Thyroid gland (tissue), 4 donors: ENCODE measurements at places on chromosomes 2 and 18. TPM values are rescaled to one million over a fixed set of nuclear protein-coding genes. Genes with fewer than 3 reads are reported as not detected.
A peak's percentile ranks its signal among the peaks of the same experiment; 100 is the strongest.

CCDC142 gene
- 31.4 TPM for total RNA-seq

- DNase-seq, result peak; percentile 47
- peak overlapping the region; percentile 78 for H3K27ac ChIP-seq
- no peaks in the 10 kb centered on the region for H3K36me3 ChIP-seq
Observed at GRCh38 chr18:77054606-77055428, 77.8 kb downstream of the MBP start.

KCNS3 gene
- total RNA-seq, result 7.4 TPM

- no peak overlapping the region for H3K4me3 ChIP-seq
- H3K27me3 ChIP-seq, result no peaks in the 10 kb centered on the region
- H3K27ac ChIP-seq, result peak overlapping the region; percentile 84
Observed at GRCh38 chr2:109692013-109692743, 78.0 kb downstream of the SOWAHC start.

SLC14A1 gene
- 10.9 TPM for total RNA-seq

DNA sequence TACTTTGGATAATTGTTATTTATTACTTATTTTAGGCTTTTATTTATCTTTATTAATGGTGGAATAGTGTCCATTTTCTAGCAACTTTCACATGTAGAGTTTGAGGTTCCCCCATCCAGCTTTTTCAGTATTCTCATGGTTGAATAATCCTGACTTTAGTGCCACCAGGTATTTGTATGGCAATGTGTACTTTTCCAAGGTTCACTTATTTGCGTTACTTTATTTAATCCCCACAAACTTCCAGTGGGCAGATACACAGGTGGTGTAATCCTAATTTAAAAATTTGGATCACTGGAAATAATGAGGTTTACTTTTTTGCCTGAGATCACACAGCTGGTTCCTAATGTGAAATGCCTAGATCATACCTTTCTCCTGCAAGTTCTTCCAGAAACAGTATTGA, 30.5 kb downstream of the NAB1 start:
- H3K4me3 ChIP-seq, result no peak overlapping the region
- H3K36me3 ChIP-seq, result peaks cover under 1% of the 10 kb centered on the region
- no peaks in the 10 kb centered on the region for H3K27me3 ChIP-seq

- H3K27me3 ChIP-seq, result no peaks in the 10 kb centered on the region
- peaks cover 21% of the 10 kb centered on the region for H3K4me1 ChIP-seq
- H3K27ac ChIP-seq, result no peak overlapping the region
Observed at GRCh38 chr18:48002933-48003365, 72.5 kb upstream of the SMAD2 start.

DNA sequence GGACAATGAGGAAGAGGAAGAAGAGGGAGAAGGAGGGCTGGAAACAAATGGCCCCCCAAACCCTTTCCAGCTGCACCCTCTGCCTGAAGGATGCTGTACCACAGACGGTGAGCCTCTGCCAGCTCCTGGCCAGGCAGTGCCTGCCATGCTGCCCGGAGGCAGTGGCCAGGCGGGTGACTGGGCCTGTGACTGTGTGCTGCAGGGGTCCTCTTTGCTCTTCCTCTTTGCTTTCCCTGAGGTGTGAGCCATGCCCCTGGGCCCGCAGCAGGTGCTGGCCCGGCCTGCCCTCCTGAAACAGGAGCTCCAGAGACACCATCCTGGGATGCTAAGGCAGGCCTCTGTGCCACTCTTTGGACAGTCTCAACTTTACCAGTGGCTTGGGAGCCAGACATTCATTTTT, 28.6 kb downstream of the GREB1 start:
- no peak overlapping the region for H3K27ac ChIP-seq
- H3K36me3 ChIP-seq, result no peaks in the 10 kb centered on the region
- H3K27me3 ChIP-seq, result no peaks in the 10 kb centered on the region
- no peak overlapping the region for H3K4me3 ChIP-seq

- H3K36me3 ChIP-seq, result no peaks in the 10 kb centered on the region
- H3K27me3 ChIP-seq, result no peaks in the 10 kb centered on the region
Observed at GRCh38 chr18:11008505-11008904, 140.9 kb downstream of the PIEZO2 start.

CDKL4 gene
- 2.5 TPM for total RNA-seq

- H3K4me1 ChIP-seq, result peaks cover 18% of the 10 kb centered on the region
- no peak overlapping the region for H3K27ac ChIP-seq
- H3K4me3 ChIP-seq, result no peak overlapping the region
- no peak for DNase-seq
- no peaks in the 10 kb centered on the region for H3K27me3 ChIP-seq
Observed at GRCh38 chr2:234974501-234975385, 22.9 kb downstream of the SH3BP4 start.

GRCh38 chr2:24111407-24111901, 11.7 kb downstream of the PFN4 start:
- DNase-seq, result no peak
- H3K4me1 ChIP-seq, result no peaks in the 10 kb centered on the region
- no peaks in the 10 kb centered on the region for H3K27me3 ChIP-seq
- no peak overlapping the region for H3K27ac ChIP-seq
- no peak overlapping the region for H3K4me3 ChIP-seq
- no peaks in the 10 kb centered on the region for H3K36me3 ChIP-seq

- no peaks in the 10 kb centered on the region for H3K36me3 ChIP-seq
- no peaks in the 10 kb centered on the region for H3K27me3 ChIP-seq
- H3K4me3 ChIP-seq, result no peak overlapping the region
- DNase-seq, result no peak
Observed at GRCh38 chr18:22221350-22221749, 52.0 kb downstream of the GATA6 start.

DUSP19 gene
- total RNA-seq, result 5.9 TPM

DNA sequence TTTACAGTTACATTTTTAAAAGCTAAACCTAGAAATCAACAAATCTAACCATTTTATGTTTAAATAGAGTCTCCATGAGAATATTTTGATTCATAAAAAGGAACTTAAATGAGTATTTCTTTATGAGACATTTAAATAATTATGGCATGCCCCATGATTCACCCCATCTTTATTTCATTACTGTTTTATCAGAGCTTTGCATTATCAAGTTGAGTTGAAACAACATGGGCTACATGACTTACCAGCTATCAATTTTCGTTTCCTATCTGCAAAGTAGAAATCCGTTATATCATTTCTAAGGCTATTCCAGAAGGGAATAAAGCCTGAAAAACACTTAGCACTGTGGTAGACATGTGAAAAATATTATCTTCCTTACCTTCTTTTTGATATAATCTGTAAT, 161.5 kb downstream of the GALNT3 start:
- H3K4me3 ChIP-seq, result no peak overlapping the region
- no peak for DNase-seq
- H3K27me3 ChIP-seq, result no peaks in the 10 kb centered on the region
- peaks cover 14% of the 10 kb centered on the region for H3K4me1 ChIP-seq
- H3K27ac ChIP-seq, result no peak overlapping the region

GRCh38 chr2:138209009-138209408, 244.7 kb downstream of the HNMT start:
- H3K4me3 ChIP-seq, result no peak overlapping the region
- no peaks in the 10 kb centered on the region for H3K36me3 ChIP-seq
- H3K27me3 ChIP-seq, result no peaks in the 10 kb centered on the region
- H3K4me1 ChIP-seq, result no peaks in the 10 kb centered on the region

DARS1 gene
- total RNA-seq, result 69.6 TPM

DNA sequence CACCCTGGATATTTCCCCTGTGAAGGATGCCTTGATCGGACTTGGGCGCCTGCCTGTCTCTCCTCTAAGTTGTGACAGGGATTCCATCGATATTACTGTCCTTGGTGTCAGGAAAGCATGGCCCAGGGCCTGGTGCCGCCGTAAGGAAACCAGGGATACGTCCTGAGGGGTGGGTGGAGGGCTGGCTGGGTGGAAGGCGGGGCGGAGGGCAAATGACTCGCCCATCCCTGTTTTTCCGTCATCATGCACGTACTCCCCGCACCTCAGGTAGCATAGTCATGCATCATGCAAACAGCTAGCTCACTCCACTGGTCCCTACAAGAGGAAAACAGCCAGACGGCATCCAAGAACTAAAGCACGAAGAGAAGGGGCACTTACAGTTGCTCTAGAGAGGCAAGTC, 57.1 kb downstream of the PXDN start:
- no peak for DNase-seq
- H3K4me1 ChIP-seq, result no peaks in the 10 kb centered on the region
- no peaks in the 10 kb centered on the region for H3K36me3 ChIP-seq
- no peak overlapping the region for H3K4me3 ChIP-seq

DNA sequence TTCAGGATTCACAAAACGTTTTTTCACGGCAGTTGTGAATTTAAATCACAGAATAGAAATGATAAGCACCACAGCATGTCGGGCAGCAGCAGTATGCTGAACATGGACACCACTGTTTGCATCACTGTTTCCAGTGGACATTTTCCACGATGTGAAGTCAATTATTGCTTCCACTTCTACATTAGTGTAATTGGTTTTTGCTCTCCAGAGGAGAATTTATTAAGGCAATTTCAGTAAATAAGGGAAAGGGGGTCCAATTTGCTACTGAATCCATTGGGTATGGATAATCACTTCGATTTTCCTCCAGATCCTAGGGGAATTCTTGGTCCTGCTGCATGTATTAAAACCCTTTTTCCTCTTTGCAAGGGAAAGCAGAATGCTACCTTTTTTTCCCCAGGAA, 30.2 kb upstream of the VWC2L start:
- no peak for DNase-seq
- no peak overlapping the region for H3K27ac ChIP-seq
- H3K4me3 ChIP-seq, result no peak overlapping the region
- no peaks in the 10 kb centered on the region for H3K27me3 ChIP-seq

DNA sequence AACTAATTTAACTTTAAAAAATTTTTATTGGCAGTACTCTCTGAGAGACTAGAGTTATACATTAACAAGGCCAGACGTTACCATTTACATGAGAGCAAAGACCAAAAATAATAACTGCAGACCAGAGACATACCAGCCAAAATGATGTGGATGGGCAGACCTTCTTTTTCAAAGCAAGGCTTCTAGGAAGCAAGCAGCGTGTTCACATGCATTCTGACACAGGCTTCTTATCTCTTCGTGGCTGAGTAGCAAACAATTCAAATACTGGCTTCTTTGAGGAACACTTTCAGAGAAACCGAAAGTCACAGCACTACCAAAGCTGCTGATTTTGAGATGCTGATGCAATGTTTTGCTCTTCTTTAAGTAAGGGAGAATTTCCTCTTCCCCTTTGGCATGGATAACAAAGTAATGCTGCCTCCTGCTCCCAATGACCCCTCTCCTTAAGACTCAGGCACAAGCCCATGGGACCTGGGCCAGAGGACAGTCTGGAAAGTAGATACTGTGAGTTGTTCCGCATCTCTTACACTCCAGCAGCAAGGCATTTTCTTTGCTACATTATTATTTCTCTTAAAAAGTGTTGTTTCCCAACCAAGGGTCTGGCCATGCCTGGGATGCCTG, 181.9 kb downstream of the MREG start:
- no peak overlapping the region for H3K27ac ChIP-seq
- no peaks in the 10 kb centered on the region for H3K27me3 ChIP-seq
- H3K4me1 ChIP-seq, result no peaks in the 10 kb centered on the region
- DNase-seq, result no peak

DNA sequence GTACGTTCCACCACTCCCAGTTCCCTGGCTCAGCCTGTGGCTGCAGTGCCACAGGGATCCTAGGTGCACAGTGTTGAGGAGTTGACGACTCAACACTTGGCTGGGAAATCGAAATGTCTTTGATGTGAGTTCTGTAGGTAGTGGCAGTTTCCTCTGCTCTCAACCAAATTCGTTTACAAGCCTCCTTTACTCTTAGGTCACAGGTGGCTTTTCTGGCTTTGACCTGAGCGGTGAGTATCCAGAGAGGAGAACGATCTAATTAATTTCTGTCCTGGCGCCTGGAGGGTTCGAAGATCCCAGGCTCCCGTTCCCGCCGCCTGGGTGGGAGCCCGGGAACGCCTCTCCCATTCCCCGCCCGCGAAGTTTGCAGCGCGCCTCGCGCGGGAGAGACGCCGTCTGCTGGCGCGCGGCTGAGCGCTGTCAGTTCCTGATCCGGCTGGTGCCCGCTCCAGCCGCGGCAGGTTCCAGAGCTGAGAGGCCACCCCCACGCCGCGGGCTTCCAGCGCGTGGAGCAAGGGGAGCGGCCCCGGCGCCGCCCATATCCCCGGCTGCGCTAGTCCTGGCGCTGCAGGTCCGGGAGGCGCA, at the start of gene LAMA3:
TSS of gene LAMA3 (plus strand) at position 423 of the 585 bp plus-strand sequence. CDS start 231 bp downstream, outside the sequence.
- H3K4me1 ChIP-seq, result peaks cover 17% of the 10 kb centered on the region
- H3K4me3 ChIP-seq, result peak within 1 kb of the TSS; percentile 12
- no peaks in the 10 kb centered on the region for H3K36me3 ChIP-seq
- no peaks in the 10 kb centered on the region for H3K27me3 ChIP-seq
- no peak within 1 kb of the TSS for H3K27ac ChIP-seq

GDF7 gene
- 0.15 TPM for total RNA-seq

DNA sequence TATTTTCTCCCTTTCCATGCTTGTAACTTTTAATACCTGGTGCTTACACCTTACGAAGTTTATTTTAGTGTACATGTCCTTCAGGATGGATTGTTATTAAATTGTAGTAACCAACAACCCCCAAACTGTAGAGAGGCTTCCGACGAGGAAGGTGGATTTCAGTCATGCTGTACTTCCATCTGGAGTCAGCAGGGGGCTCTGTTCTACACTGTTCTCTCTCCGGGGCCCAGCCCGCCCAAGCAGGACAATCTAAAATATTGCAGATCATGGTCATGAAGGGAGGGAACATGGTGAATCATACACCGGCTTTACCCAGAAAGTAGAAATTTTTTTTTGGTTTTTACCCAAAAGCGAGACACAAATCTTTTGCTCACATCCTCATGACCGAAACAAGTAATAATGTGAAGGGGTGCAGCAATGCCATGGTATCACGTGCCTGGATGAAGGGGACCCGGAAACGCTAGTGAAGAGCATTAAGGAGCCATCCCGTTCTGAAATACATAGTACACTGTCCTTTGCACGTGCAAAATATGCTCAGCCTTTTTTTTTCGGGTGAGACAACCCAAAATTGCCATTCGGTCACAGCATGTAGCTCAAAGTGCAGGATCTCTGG, 884.8 kb downstream of the EPHA4 start:
- no peak overlapping the region for H3K4me3 ChIP-seq
- no peak overlapping the region for H3K27ac ChIP-seq
- H3K4me1 ChIP-seq, result no peaks in the 10 kb centered on the region
- H3K27me3 ChIP-seq, result no peaks in the 10 kb centered on the region

GRCh38 chr2:124663645-124663997, 638.5 kb downstream of the CNTNAP5 start:
- H3K27me3 ChIP-seq, result no peaks in the 10 kb centered on the region
- H3K27ac ChIP-seq, result no peak overlapping the region
- no peaks in the 10 kb centered on the region for H3K4me1 ChIP-seq

GPR35 gene
- 1.3 TPM for total RNA-seq

GRCh38 chr2:230933521-230934180, 8.6 kb upstream of the GPR55 start:
- H3K4me1 ChIP-seq, result no peaks in the 10 kb centered on the region
- no peaks in the 10 kb centered on the region for H3K27me3 ChIP-seq
- no peak overlapping the region for H3K4me3 ChIP-seq

GRCh38 chr18:69261406-69261805, 139.3 kb upstream of the DOK6 start:
- no peaks in the 10 kb centered on the region for H3K36me3 ChIP-seq
- H3K4me1 ChIP-seq, result no peaks in the 10 kb centered on the region
- no peak overlapping the region for H3K27ac ChIP-seq

DNA sequence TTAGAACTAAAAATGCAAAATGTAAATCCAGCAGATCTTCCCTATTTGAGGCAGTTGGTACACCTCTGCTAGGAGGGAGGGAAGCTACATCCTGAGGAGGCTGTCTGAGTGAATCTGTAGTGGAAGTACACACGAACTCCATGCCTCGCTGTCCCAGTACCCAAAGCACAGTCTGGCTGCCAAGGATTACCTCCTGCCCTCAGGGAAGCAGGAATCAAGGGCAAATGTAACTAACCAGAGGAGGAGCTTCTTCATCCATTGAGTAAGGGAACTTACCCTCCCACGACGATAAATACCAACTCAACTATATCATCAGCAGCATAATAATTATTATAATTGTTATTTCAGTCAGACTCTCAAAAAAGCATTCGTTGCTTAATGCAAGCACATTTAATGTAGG, 2.1 kb downstream of the DHRS9 start:
- DNase-seq, result no peak
- H3K27me3 ChIP-seq, result no peaks in the 10 kb centered on the region
- H3K4me1 ChIP-seq, result peaks cover 30% of the 10 kb centered on the region
- H3K36me3 ChIP-seq, result no peaks in the 10 kb centered on the region
- H3K27ac ChIP-seq, result no peak overlapping the region
- no peak overlapping the region for H3K4me3 ChIP-seq
